NCI-H1105 treated with DMSO at 0.1 percent for 48 hours (cell line): ENCODE measurements at places on chromosomes 13 and 19.

DNA sequence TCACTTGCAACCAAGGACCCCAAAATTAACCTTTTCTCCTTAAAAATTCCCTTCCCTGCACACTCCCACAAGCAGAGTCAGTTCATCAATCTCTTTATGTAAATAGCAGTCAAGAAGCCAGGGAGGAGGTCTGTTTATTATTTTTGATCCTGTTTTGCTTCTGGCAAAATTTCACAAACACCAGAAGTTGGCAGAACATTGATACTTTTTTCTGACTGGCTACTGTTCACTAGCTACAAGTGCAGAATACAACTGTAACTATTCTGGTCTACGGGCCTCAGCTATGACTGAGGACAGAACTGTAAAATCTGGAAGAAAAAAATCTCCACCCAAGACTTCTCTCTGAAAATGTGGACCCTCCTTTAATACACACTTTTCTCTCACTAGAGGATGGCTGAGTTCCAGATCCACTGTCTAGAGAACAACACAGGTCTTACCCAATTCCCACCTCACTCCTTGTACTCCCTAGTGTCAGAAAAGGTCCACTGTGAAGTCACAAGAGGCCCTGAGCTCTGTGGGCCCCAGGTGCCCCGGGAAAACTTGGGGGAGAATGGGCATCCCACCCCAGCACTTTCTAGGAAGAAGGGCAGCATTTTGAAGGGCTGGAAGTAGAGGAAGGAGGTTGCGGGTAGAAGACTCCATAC lies 14.5 kb downstream of the STARD13 start:
- DNase-seq = no peak

- DNase-seq = no peak
Measured at GRCh38 chr19:53285087-53285486, 17.6 kb upstream of the VN1R4 start.

- peak; percentile 62 for DNase-seq
Measured at GRCh38 chr19:19900139-19900728, 512 bp upstream of the ZNF93 start.

DNA sequence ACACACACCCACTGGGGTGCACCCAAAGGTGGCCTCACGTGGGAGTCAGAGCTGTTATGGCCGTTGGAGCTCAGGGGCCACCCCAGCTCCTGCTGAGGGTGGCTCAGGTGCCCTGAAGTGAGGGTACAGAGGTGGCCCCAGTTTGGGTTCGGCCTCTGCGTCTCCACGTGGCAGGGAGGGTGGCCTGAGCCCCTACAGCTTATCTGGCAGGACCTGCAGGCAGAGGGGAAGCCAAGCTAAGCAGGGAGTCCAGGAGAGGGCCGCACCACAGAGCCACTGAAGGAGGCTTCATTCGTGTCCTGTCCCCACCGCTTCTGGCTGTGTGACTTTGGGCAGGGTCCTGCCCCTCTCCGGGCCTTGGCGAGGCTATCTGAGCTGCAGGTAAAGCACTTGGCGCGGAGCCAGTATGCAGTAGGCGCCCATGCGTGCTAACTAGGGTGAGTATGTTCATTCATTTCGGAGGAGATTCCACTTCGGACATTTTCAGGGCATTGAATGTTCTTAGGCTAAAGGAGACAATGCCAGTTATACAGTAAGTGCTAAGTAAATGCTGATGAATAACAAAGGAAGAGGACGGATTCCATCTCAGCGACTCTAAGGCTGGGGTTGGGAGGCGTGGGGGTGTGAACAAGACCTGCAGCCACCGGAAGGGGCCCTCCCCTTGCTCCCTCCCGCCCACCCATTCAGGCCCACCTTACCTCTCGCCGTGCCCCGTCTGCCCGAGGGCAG lies 4.9 kb downstream of the REX1BD start:
- DNase-seq = no peak

- DNase-seq = no peak
Measured at GRCh38 chr13:99432609-99433542, 68.4 kb upstream of the TM9SF2 start.

DNA sequence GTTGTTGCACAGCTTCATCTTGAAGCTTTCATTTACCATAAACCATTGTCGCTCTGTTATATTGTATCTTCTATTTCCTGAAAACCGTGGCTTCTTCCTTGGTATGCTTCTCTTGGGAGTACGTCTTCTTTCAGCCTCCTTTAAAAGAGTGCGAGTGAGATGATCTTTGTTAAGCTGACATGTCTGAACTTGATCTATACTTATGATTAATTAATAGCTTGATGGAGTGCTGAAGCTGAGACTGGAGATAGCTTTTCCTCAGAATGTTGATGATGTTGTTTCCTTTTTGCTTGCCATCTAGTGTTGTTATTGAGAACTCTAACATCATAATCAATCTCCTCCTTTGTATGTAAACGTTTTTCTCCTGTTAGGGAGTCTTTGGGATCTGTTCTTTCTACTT lies 529.3 kb upstream of the SPRY2 start:
- DNase-seq = peak; percentile 3

- DNase-seq = no peak
Measured at GRCh38 chr13:60402022-60402421, 5.0 kb downstream of the TDRD3 start.

DNA sequence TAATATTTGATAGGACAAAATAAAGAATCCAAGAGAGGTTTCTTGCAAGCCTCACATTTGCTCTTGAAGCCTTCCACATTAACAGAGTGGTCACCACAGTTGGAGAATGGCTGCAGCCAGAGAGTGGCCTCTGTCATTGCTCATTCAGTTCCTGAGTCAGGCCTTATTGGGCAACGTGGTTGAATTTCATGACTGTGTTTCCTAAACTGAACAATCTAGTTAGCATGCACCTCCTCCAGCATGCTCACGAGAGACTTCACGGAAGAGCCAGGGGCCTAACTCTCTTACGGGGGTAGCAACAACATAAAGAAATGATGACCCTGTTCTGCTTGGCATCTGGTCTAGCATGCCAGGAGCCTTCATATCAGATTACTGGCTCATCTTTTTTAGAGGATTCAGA lies 9.6 kb upstream of the UBL3 start:
- no peak for DNase-seq

DNA sequence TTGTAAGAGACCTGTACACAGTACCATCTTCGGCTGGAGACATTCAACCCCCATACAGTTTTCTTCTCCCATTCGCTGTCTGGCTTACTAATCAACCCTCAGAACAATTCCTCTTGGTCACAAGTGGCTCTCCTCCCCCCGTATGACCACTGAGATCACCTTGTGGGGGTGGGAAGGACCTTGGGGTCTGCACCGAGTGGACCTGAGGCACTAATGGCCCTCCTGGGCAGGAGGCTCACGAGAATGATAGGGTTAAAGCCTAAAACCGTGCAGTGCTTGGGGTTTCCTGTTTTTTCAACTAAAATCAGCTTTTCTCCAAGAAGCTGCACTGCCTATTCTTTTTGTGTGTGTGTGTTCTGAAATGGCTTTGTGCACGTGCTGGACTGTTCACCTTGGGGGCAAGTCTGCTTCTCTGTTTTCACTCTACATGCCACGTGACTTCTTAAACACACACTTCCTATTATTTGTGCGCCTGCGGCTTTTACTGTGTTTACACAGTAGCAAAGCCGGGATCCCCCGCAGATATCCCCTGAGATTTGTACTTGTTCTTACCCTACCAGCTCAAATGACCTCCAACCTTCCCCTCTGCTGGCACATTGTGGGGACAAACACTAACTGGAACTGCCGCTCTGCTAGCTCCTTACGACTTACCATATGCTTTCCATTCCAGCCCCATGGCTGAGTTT lies 12.3 kb downstream of the RBM26 start:
- no peak for DNase-seq

DNA sequence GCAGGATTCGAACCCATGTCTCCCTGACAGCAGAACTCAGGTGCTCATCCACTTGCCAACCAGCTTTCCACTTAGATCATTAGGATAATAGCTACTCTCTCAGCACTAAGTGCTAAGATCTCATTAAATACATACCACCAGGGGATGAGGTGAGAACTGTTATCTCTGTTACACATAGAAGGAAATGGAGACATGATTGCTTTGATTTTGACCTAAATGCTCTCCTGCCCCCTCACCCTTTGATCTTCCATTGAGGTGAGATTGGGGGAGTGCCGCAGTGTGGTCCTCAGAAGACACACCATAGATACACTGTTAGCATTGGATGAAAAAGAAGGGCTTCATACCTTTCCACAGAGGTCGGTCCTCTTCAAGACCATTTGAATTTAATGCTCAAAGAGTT lies 38.9 kb upstream of the NPAS1 start:
- no peak for DNase-seq

DNA sequence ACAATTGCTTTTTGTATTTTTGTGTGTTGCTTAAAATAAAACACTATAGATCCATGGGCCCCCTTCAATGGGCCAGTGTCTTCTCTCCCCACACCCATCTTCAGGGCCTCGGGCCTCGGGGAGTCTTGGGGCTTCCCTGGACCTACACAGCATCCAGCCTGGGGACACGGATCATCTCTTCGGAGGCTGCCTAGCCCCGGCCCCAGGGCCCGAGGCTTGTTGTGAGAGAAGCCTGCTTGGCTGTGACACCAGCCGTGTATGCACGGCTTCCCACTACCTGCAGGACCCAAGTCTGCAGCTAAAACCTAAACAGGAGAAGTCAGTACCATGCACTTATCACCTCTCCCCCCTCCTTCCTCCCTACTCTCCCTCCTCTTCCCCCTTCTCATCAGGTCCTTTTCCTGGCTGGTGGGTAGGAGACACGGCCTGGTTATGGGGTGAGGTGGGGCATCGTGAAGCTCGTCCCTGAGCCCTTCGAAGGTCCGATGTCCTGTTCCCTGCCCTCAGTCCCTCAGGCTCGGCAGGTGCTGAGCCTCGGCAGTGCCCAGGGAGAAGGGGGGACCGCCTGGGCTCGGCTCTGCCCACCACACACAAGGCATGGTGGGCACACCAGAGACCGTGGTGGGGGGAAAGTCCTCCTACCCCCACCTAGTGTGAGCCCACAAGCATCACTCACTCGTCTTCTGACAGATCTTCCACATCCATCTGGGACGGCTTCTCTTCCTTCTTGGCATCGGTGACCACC lies 9.5 kb downstream of the C13orf46 start:
- no peak for DNase-seq
